ENCODE measurements at places on chromosomes 6 and 20.

GRCh38 chr6:100948381-100949133, 67.4 kb upstream of the ASCC3 start:
- DNase-seq = no peak

GRCh38 chr20:25586877-25587276, 1.5 kb upstream of the NINL start:
- no peak for DNase-seq

DNA sequence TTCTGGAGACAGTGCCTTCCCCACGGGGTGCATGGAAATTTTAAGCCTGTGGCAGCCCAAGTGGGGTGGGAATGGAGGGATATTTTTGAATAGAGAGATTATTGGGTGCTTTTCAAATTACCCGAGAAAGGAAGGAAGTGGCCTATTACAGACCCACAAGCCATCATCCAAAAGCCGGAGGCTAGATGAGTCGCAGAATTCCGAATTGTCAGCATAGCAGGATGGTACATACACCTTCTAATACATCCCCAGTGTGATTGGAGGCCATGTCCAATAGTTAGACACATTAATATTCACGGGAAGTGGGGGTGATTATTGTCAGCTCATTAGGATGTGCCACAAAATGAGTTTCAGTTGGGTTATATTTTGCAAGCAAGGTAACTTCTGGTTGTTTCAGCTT, 133.0 kb downstream of the FIG4 start:
- DNase-seq = no peak

DNA sequence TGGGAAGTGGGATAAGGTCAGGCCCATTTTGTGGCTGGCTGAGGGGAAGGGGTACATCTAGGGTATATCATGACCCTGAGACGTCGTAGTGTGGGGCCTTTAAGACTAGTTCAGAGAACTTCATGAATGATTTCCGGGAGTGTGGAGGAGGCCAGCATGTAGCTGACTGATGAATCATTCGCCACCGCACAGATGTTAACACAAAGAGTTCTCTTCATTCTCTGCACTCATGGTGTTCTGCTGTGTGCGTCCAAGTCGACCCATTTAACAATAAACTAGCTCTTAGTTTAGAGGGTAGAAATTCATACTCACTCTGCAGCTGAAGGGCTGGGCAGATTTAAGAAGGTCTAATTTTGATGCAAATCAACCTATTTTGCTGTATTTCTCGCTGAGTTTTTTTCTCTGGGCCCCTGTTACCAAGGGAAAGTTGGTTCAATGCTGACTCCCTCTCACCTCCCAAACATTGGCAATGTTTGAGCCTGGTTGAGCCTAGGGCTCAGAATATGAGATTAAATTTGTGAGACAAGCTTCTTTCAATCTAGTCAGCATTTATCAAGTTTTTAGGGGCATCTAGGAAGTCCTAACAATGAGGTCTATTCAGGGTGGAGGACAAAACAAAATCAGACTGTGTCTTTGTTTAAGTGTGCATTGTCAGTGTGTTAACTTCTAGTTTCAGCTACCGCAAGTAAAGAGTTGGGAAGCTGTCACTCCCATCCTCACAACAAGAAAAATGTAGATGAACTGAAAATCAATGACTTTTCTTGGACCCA, 106.8 kb upstream of the CBLN4 start:
- no peak for DNase-seq

GRCh38 chr6:150962436-150962835, 96.9 kb downstream of the MTHFD1L start:
- DNase-seq = no peak

GRCh38 chr6:34525431-34526175, 30.5 kb downstream of the SPDEF start:
- DNase-seq = no peak

GRCh38 chr6:34938268-34938667, 49.2 kb downstream of the ANKS1A start:
- DNase-seq = no peak
